Stimulated activated CD4-positive, alpha-beta T cell treated with anti-CD3 and anti-CD28 coated beads, TNF-alpha, amount 100 ng/mL, for 1 hour (primary cell): ENCODE measurements at places on chromosomes 11 and 22.

DNA sequence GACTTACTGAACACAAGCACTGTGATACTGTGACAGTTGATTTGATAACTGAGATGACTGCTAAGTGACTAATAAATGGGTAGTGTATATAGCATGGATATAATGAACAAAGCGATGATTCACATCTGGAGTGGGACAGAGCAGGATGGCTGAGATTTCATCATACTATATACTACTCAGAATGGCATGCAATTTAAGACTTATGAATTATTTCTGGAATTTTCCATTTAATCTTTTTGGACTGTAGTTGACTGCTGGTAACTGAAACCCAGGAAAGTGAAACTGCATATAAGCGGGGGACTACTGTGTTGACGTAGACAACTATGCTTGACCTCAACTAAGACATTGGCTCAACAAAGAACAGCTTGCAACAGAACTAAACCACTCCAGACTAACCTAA, 20.0 kb upstream of the NUCB2 start:
- no peak for DNase-seq

DNA sequence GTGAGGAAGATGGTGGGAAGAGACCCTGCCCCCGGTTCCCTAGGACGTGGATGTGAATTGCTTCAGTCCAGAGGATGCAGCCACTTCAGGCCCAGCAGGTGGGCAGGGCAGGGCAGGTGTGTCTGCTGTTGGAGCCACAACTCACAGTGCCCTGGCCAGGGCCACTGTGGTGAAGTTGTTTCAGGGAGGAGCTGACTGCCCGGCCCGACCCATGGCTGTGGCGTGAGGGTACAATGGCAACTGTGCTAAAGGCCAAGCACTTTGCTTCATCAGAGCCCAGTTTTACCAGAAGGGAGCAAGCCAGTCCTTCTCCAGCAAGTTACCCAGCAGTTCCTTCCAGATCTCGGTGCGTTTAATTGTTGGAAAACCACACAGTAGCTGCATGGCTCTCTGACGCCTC, 1174.4 kb downstream of the BRD1 start:
- DNase-seq, result no peak

DNA sequence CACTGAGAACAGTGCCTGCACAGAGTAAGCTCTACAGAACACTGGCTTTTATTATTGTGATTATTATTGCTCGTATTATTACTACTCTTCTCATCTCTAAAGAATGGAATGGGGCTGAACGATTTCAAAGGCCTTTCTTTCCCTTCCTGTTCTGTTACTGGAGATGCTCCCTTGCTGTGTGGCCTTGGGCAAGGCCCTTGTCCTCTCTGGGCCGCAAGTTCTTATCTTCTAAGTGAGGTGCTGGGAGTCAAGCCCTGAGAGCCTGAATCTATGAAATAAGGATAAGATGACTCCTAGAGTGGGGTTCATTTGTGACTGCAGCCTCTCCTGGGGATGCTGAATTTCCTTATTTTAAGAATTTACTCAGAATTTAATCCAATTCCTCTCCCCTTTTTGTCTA, 113.5 kb downstream of the FBXO7 start:
- DNase-seq, result no peak

DNA sequence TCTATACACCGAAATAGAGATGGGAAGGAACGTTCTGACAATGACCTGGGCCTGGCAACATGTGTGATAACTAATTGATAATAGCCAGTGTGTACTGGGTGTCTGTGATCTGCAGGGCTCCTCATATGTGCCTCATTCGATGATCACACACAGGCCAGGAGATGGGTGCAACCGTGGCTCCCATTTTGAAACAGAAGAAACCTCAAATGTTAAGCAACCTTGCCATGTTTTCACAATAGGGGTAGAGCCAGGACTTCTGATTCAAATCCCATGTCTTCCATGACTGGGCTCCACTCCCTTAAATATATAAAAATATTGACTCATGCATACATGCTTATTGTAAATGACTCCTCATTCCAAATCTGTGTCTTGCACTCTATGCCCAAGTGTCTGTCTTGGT, 11.1 kb downstream of the APOL3 start:
- DNase-seq, result no peak

- DNase-seq, result no peak
These were observed 19.1 kb upstream of the OOSP1 start for GRCh38 chr11:59918987-59919589.

DNA sequence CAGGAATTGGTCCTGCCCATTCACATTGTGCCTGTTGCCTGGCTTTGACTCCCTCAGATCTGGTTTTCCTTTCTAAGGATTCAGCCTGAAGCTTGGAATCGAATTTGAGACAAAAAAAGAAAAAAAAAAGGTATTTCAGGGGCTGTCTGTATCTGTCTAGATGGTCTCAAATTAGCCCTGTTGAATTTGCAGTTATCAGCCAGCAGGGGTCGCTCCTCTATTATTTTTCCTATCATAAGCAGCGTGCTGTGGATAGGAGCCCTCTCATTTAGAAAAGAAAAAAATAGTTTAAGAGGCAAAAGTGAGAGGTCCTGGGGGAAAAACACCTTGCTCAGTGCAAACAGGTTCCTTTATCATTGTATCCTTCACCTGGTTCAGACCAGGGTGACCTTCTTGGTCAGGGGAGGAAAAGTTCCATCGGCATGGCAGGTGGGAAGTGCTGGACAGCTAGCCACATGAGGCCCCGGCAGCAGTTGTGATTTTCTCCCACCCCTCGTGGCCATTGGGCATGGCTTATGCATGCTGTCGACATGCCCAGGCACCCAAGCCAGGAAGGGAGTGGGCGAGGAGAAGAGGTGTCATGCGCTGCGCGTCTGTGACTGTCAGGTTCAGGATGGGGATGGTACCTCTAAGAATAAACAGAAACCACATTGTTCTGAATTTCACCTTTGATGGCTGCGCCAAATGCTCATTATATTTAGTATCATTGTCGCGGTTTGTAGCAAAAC, 13.1 kb downstream of the OR5AK2 start:
- DNase-seq, result no peak

DNA sequence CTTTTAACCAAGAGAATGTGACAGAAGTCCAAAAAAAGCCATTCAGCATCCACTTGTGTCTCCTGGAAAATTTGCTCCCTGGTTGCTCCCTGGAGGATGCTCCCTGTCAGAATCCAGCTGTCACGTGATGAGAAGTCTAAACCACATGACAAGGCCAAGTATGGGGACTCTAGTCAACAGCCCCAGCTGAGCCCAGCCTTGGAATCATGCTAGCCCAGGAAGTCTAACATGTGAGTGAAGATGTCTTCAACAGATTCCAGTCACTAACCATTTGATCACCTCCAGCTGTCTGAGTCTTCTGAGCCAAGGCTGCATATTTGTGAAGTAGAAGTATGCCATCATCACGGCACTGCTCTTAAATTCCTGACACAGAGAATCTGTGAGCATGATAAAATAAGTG, 4.2 kb downstream of the OR56B4 start:
- no peak for DNase-seq

- DNase-seq, result no peak
These were observed 109.4 kb downstream of the GRIA4 start for GRCh38 chr11:105719073-105719822.

DNA sequence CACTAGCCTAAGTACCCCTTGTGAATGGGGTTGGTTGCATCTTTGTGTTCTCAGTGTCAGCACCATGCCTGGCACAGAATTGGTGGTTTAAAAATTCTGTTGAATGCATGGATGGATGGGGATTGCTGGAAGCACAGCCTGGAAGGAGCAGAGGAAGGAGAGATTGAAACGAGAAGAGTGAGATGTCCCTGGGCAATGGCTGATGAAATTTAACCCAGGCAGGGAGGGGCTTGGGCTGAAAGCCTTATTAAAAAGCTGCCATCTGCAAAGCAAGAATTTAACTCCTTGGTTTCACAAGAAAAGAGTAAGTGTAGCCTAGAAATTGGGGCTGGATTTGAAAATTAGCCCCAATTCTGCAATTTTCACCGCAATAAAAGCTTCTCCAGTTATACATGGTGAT, 126.7 kb downstream of the TEAD1 start:
- DNase-seq, result no peak

DNA sequence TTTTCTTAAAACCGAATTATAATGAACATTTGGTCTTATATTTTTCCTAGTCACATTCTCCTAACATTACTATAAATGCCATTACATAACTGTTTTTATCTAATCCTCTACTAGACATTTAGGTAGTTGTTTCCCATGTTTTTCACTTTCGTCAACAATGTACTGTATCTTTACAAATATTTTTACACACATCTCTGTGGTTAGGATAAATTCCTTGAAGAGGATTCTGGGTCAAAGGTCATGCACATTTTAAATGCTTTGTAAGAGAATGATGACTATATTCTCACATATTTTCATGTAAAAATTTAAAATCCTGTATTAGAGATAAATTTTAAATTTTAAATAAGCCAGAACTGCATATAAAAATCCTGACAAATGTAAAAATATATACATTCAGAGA, 61.3 kb upstream of the CLNS1A start:
- no peak for DNase-seq

DNA sequence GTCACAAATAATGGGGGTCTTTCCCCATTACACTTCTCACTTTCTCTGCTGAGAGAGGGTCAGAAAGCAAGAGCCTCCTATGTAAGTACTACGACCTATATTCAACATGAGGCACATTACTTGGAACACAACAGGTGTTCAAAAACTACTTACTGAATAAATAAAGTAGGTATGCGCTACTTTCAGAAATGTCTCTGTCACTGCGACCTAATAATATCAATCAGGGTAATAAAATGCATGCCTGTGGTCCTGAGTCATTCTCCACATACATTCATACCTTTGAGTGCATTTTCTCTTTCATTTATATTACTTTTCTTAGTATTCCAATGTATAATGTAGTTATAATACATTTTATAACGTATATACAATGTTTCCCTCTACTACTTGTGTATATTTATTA, 838.9 kb downstream of the DLG2 start:
- no peak for DNase-seq

DNA sequence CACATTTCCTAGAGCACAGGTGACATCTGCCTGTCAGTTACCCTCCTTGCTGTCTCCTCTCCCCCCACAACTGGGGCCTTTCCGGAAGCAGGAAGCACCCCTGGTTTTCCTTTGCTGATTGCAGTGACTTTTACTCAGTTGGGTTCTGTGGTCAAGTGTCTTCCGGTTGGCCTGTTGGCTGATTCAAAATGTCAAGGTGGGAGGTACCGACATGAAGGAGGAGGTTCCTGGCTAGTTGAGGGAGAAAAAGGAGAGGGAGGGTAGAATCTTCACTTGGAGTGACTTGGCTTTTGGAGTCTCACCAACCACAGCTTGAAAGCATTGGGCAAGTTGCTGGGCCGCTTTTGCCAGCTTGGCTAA, 9.3 kb upstream of the ADAMTS15 start:
- DNase-seq, result no peak

- no peak for DNase-seq
These were observed 2.1 kb upstream of the ATF4 start for GRCh38 chr22:39518144-39518786.

DNA sequence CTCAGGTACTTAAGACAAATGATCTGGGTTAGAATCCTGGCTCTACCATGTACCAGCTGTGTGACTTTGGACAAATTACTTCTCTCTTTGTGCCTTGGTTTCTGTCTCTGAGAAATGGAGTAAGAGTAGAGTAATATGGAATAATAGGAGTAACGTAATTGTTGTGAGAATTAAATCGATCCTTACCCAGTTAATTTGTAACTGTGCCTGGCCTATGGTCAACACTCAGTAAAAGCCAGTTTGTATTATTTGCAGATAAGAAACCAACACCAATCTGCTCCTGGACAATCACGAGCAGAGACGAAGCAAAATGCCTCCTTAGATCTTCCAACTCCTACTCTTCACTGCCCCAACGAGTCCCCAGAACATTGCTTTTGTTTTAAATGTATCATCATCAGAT, 266.7 kb downstream of the DCDC1 start:
- no peak for DNase-seq

GRCh38 chr22:33535937-33536875, 384.1 kb downstream of the LARGE1 start:
- no peak for DNase-seq

- no peak for DNase-seq
These were observed 20.8 kb upstream of the ZBED5 start for GRCh38 chr11:10878408-10879214.

GRCh38 chr11:15011776-15012345, 39.7 kb upstream of the CALCA start:
- DNase-seq, result no peak

DNA sequence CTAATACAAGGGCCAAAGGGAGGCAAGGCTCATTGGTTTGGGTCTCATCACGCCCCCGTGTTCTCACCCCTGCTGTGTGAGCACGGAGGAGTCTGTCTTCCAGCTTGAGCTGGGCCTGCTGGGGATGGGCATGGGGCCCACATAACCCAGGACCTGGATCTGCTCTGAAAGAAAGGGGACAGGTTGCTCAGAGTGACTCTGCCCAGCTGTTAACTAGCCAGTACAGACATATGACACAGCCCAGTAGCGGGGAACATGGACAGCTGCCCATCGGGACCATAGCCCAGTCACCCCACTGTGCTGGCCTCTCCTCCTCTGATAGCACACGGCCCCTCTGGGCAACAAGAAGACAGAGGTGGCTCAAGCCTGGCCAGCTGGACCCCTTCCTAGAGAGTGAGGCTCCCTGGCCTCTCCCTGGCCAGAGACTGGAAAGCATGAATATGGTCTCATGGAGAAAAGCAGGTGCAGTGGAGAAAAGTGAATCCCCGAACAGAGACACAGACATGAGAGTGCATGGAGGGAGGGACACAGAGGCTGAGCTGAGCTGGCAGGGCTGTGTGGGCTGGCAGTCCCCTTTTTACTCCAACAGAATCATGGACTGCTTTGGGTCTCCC, 973.9 kb downstream of the BRD1 start:
- DNase-seq, result no peak

DNA sequence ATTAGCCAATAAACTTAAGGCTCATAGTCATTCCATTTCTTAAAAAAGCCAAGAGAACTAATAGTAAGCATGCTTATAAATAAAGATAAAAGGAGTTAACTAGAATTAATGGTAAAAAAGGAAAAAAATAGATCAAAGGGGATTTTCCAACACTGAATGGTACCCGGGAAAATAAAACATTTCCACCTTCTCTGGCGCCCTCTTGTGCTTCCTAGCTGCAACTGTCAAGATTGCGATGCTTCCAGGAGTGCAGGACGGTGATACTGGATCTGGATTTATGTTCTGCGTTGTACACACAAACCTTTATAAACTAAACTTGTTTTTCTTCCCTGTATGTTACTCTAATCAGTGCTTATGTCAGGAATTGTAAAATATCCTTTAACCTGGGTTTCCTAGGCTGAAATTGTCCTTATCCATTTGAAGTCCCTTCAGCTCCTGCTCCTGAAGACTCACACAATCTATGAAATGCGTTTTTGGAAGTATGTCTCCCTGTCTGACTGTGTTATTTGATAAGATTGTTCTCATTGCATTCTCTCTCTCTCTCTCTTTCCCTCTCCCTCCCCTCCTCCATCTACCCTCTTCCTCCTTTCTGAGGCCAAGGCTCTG, 9.6 kb upstream of the HTATIP2 start:
- no peak for DNase-seq

DNA sequence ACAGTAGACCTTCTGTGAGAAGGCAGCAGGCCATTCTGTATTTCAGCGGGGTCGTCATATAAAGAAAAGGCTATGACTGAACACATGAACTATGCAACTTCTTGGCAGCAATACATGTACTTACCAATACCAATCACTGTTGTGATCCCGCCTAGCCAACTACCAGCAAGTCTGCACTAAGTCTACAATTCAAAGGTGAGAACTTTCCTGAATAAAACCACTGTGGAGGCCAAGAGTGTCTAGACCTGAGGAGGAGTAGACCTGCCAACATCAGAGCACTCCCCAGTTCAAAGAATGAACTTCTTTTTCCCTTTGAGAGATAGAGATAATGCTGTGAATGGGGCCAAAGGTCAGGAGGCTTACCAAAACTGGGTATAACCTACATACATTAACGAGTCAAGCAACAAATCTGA, 108.2 kb downstream of the SIK3 start:
- no peak for DNase-seq

GRCh38 chr22:37193629-37194191, 5.7 kb upstream of the C1QTNF6 start:
- no peak for DNase-seq
